A549 treated with DMSO at 1 μM for 4 hours (cell line): ENCODE measurements at places on chromosomes 6 and 20. TPM values are rescaled to one million over a fixed set of nuclear protein-coding genes. Genes with fewer than 3 reads are reported as not detected.

Gene RIPOR2
- not detected in 5 replicates for total RNA-seq

Gene RGS17
- total RNA-seq, result 5.4 to 8.7 TPM (median 7.6 TPM) in 5 replicates

Gene RBL1
- total RNA-seq, result 9.3 to 12.6 TPM (median 11.5 TPM) in 5 replicates

Gene DDO
- total RNA-seq, result 0.07 to 0.19 TPM (median 0.08 TPM) in 5 replicates

Gene SPTLC3
- total RNA-seq, result 0.06 to 0.17 TPM (median 0.08 TPM) in 5 replicates

Gene MPIG6B
- total RNA-seq, result not detected in 5 replicates

Gene PFDN6
- total RNA-seq, result 98.0 to 119 TPM (median 106 TPM) in 5 replicates

Gene WFDC10B
- total RNA-seq, result not detected in 5 replicates

Gene IMPG1
- total RNA-seq, result not detected in 5 replicates

Gene DLL1
- 0.16 to 0.26 TPM (median 0.19 TPM) in 4 of 5 replicates, not detected in the other for total RNA-seq

Gene EPHA7
- total RNA-seq, result 0.04 to 0.16 TPM (median 0.11 TPM) in 5 replicates

Gene ZGPAT
- total RNA-seq, result 24.0 to 30.5 TPM (median 27.2 TPM) in 5 replicates

Gene SMPDL3A
- 1.8 to 3.4 TPM (median 2.6 TPM) in 5 replicates for total RNA-seq

Gene KCNQ5
- total RNA-seq, result 1.4 to 2.7 TPM (median 2.0 TPM) in 5 replicates

Gene DUSP15
- 0.61 to 1.5 TPM (median 0.91 TPM) in 5 replicates for total RNA-seq

Gene MYB
- total RNA-seq, result 0.63 to 1.0 TPM (median 0.74 TPM) in 5 replicates

Gene CALHM4
- total RNA-seq, result not detected in 5 replicates

Gene IYD
- 0.01 to 0.07 TPM (median 0.02 TPM) in 3 of 5 replicates, not detected in the others for total RNA-seq

Gene ULBP3
- 3.7 to 5.0 TPM (median 4.0 TPM) in 5 replicates for total RNA-seq

Gene FNDC11
- 0.07 to 0.20 TPM (median 0.16 TPM) in 5 replicates for total RNA-seq

Gene PKHD1
- not detected in 5 replicates for total RNA-seq

Gene B3GALT4
- 0.48 to 0.70 TPM (median 0.67 TPM) in 5 replicates for total RNA-seq

Gene TSPO2
- not detected in 5 replicates for total RNA-seq

Gene SLC16A10
- total RNA-seq, result 0.28 to 0.54 TPM (median 0.46 TPM) in 5 replicates

Gene LTA
- 0.11 to 0.12 TPM in 2 of 5 replicates, not detected in the others for total RNA-seq

Gene BMP2
- total RNA-seq, result 0.35 to 0.91 TPM (median 0.64 TPM) in 5 replicates

Gene CLDN20
- total RNA-seq, result not detected in 5 replicates

Gene FAM209B
- total RNA-seq, result 0.30 to 0.62 TPM (median 0.50 TPM) in 4 of 5 replicates, not detected in the other

Gene GPR6
- total RNA-seq, result not detected in 5 replicates

Gene OPN5
- total RNA-seq, result not detected in 5 replicates

Gene EFCAB8
- not detected in 5 replicates for total RNA-seq

Gene SNAP25
- total RNA-seq, result 16.7 to 22.0 TPM (median 18.6 TPM) in 5 replicates

Gene DEFB124
- total RNA-seq, result not detected in 5 replicates

Gene TNNC2
- total RNA-seq, result 0.31 TPM in 1 of 5 replicates, not detected in the others

Gene APCDD1L
- total RNA-seq, result 0.05 to 0.07 TPM (median 0.05 TPM) in 3 of 5 replicates, not detected in the others

Gene PHACTR3
- total RNA-seq, result 0.09 TPM in 1 of 5 replicates, not detected in the others

Gene MCHR2
- total RNA-seq, result not detected in 5 replicates

Gene MOCS1
- 1.3 to 2.3 TPM (median 1.5 TPM) in 5 replicates for total RNA-seq

Gene PDE10A
- total RNA-seq, result 32.3 to 38.5 TPM (median 35.3 TPM) in 5 replicates

Gene HSPA1L
- total RNA-seq, result 1.00 to 2.0 TPM (median 1.9 TPM) in 5 replicates

Gene TOX2
- total RNA-seq, result 8.4 to 11.4 TPM (median 9.3 TPM) in 5 replicates

Gene MAP3K7
- total RNA-seq, result 11.3 to 15.2 TPM (median 13.7 TPM) in 5 replicates

Gene POU5F1
- total RNA-seq, result 2.5 to 4.6 TPM (median 3.8 TPM) in 5 replicates

Gene CLIC5
- not detected in 5 replicates for total RNA-seq
